ENCODE measurements at places on chromosomes 4 and X. TPM values are rescaled to one million over a fixed set of nuclear protein-coding genes. Genes with fewer than 3 reads are reported as not detected.

DNA sequence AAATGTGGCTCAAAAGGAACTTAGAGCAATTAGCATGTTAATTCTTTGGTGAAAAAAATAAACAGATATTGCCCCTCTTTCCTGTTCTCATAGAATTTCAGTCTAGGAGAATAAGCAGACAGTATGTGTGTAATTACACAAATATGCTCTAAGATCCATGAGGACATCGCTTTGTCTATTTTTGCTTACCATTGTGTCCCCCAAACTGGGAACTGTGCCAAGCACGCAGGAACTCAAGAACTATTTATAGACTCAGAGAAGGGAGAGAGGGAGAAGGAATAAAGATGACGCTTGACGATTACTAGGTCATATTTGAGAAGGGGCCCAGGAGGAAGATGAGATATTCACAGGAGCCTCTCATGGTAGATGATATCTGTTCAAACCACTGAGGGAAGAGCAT, 692.6 kb downstream of the RAB28 start:
- H3K27me3 ChIP-seq = no peaks in the 10 kb centered on the region
- DNase-seq = no peak
- H3K4me3 ChIP-seq = no peak overlapping the region
- H3K4me1 ChIP-seq = no peaks in the 10 kb centered on the region

Gene HTR2C
- not detected for total RNA-seq

- H3K27ac ChIP-seq = no peak overlapping the region
- H3K4me1 ChIP-seq = peaks cover 5% of the 10 kb centered on the region
- no peak for DNase-seq
- H3K27me3 ChIP-seq = no peaks in the 10 kb centered on the region
- no peaks in the 10 kb centered on the region for H3K36me3 ChIP-seq
These were observed 119.3 kb downstream of the VSIG4 start for GRCh38 chrX:65920620-65921019.

DNA sequence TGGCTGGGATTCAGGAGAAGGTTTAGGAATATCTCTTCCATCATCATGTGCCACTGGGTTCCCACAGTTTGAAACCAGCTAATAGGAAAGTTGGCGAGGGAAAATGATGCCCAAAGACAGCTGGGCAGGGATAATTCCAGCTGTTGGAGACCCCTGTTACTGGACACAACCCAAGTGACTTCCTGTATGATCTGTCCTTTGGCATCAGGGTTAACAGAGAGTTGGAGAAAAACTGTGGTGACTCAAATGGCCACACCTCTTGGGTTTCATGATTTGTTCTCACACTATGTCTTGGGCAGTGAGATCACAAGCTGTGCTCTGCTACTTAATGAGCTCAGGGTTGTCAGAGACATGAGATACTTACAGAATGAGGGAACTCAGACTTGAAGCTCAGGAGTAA, 3.8 kb downstream of the FGF16 start:
- peaks cover 14% of the 10 kb centered on the region for H3K4me1 ChIP-seq
- no peaks in the 10 kb centered on the region for H3K27me3 ChIP-seq
- H3K27ac ChIP-seq = no peak overlapping the region
- no peak for DNase-seq
- H3K4me3 ChIP-seq = no peak overlapping the region

DNA sequence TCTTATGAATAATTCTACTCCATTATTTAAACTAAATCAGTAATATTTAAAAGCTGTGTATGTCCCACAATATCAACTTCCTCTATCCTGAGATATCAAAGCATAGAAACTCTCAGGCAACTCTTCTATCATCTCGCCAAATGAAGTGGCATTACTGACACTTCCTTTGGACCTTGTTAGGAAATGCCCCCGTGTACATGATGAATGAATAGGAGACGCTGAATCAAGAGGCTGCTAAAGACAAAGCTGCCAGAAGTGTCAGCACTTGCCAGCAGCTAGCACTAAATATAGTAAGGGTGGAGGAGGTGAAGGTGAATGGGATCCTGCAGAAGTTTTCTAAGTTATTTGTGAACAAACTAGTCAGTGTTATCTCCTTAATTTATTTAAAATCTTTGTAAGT, 99.5 kb upstream of the BLTP1 start:
- no peak overlapping the region for H3K4me3 ChIP-seq
- no peaks in the 10 kb centered on the region for H3K27me3 ChIP-seq
- no peaks in the 10 kb centered on the region for H3K36me3 ChIP-seq
- no peak for DNase-seq

- H3K36me3 ChIP-seq = no peaks in the 10 kb centered on the region
- H3K4me1 ChIP-seq = no peaks in the 10 kb centered on the region
- no peak overlapping the region for H3K4me3 ChIP-seq
- no peak overlapping the region for H3K27ac ChIP-seq
These were observed 48.1 kb downstream of the SMC1A start for GRCh38 chrX:53374222-53374820.

DNA sequence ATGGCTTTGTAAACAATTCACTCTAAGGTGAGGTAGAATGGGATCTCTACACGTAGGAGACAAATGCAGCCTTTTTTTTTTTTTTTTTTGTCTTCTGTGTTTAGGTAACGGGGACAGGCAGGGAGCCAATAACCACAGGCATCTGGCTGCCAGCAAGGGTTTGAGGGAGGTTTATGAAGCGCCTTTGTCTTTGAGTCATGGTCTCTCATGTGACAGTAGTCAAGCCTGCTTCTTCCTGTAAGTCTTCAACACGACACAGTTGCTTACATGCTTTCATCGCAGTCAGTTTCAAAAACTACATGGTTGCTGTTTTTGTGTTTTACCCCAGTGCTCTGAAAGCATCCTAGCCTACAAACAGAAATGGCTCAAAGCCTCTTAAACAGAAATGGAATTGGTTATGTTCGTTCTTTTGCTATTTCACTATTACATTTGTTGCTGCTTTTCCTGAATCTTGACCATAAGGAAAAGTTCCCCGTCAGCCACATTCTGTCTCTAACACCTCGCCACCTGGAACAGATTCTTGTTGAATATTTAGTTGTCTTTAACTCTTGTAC, 127.8 kb upstream of the METTL14 start:
- no peak overlapping the region for H3K27ac ChIP-seq
- H3K4me1 ChIP-seq = no peaks in the 10 kb centered on the region
- no peak overlapping the region for H3K4me3 ChIP-seq
- no peak for DNase-seq

Gene PCDH18
- not detected for total RNA-seq

DNA sequence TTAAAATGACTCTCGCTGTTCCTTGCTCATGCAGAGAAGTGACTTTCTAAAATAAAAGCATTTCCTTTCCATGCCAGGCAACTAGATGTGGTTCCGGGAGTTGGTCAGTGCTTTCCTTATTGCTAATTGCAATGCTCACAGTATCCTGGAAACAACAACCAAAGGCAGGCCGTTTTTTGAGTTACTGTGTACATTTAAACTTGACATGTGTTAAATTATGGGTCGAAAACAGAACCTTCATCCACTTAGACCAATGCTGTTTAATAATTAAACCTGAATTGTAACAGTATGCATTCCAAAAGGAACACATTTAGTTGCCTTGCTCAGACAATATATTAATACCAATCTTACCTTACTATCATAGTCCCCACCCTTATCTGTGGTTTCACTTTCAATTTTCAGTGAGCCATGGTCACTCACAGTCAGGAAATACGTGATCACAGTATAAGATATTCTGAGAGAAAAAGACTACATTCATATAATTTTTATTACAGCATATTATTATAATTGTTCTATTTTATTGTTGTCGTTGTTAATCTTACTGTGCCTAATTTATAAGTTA, 102.6 kb downstream of the HS6ST2 start:
- no peaks in the 10 kb centered on the region for H3K36me3 ChIP-seq
- DNase-seq = no peak
- H3K27ac ChIP-seq = no peak overlapping the region
- H3K4me1 ChIP-seq = no peaks in the 10 kb centered on the region

GRCh38 chr4:76953956-76954355, 4.4 kb downstream of the SEPTIN11 start:
- no peaks in the 10 kb centered on the region for H3K36me3 ChIP-seq
- peak; percentile 39 for DNase-seq
- peaks cover 15% of the 10 kb centered on the region for H3K4me1 ChIP-seq
- no peak overlapping the region for H3K4me3 ChIP-seq
- H3K27me3 ChIP-seq = no peaks in the 10 kb centered on the region

GRCh38 chrX:119025900-119026299, 46.9 kb upstream of the CT47C1 start:
- H3K36me3 ChIP-seq = 0 out of 2 replicates have a peak, but pooled peaks cover 3% of the 10 kb centered on the region
- H3K4me1 ChIP-seq = peaks cover 28% of the 10 kb centered on the region
- H3K27ac ChIP-seq = no peak overlapping the region
- no peak for DNase-seq
- no peaks in the 10 kb centered on the region for H3K27me3 ChIP-seq
